ENCODE measurements at places on chromosomes 1 and 21.

DNA sequence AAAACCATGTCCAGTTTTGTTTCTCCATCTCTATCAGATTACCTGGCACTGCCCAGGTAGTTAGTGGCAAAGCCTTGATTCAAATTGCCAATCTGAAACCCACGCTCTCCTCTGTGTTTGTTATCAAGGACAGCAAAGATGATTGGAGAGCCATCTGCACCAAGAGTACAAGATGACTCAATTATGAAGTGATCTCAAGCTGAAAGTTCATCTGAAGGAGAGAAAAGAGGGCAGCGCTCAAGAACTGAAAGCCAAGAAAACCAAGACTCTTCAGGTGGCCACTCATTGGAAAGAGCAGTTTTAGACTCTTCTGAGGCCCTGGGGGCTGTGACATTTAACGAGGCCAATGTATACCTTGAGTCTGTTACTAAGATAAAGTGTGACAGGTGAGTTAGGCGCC, 13.8 kb downstream of the RXRG start:
- DNase-seq = no peak

DNA sequence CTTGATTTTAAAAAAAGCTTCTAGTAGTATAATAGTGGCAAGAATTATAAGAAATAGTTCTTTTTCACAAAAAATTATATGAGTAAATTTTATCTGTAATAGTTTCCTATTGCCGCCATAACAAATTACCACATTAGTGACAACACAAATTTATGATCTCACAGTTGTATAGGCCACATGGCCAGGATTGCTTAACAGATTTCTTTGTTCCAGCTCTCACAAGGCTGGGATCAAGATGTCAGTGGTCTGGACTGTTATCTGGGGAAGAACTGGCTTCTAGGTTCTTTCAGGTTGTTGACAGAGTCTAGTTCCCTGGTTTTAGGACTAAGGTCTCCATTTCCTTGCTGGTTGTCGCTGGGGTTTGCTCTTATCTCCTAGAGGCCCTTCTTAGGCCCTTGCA, 236.4 kb downstream of the USP25 start:
- no peak for DNase-seq

DNA sequence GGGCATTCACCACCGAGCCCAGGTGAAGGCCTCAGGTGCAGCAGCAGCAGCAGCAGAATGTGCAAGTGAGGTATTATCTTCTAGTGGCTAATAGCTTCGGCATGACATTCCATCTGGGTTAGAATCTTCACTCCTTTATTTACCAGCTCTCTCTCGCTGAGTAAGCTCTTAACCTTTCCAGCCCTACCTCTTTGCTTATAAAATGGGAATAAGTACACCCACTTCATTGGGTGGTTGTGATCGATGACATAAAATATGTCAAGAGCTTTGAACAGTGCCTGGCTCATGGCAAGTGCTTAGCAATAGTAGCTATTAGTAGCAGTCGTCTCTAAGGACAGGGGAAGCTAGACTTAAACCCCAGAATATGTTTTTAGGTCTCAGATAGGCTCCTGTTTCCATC, 149.5 kb downstream of the NOS1AP start:
- no peak for DNase-seq

- no peak for DNase-seq
Measured at GRCh38 chr21:32844653-32845436, 73.3 kb upstream of the PAXBP1 start.

DNA sequence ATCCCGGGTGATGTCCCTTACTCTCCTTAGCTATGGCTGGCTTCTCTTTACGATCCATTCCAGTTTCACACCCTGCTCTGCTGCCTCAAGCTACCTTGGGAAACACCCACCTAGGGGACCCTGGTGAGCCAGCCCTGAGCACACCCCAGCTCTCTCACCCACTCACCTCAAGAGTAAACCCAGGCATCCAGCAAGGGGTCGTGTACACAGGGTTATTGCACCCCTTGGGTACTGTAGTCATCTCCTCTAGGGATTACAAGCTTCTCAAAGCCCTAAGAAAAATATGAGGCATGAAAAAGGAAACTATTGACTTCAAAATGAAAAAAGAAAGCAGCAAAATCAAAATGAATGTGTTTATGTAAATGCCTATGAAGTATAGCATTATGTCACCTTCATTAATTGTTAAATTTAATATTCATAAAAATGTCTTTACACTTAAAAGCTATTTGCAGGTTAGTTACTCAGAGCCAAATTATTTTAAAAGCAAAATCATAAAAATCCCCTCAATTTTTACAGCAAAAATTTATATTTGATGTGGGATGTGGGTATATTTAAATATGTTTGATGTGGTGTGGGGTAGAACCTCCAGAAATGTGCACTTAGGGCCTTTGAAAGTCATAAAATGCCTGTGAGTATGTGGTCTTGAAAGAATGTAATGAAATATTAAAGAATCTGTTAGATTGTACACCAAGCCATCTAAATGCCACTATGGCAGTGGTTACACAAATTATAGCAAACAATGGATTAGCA, 190.3 kb downstream of the C1orf94 start:
- DNase-seq = no peak

- DNase-seq = no peak
Measured at GRCh38 chr1:11100149-11100493, 452 bp upstream of the EXOSC10 start.

DNA sequence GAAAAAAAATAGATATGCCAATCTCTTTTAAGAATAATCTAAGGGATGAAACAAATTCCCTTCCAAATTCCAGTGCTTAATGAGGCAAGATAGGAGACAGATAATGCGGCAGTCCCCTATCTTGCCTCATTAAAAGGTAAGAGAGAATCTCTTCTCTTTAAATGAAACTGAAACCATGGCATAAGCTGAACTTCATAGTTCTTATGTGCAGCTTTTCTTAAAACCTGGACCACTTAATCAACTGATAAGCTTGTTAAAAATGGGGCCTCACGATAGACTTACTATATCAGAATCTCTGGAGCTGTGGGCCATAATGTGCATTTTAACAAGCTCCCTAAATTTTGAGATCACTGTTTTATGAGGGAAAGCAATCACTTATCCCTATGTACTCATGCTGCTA, 79.2 kb downstream of the NIBAN1 start:
- peak; percentile 66 for DNase-seq

GRCh38 chr1:28417926-28418637, 48.5 kb downstream of the PHACTR4 start:
- no peak for DNase-seq

- DNase-seq = no peak
Measured at GRCh38 chr21:44331650-44332307, 7.4 kb downstream of the CFAP410 start.

DNA sequence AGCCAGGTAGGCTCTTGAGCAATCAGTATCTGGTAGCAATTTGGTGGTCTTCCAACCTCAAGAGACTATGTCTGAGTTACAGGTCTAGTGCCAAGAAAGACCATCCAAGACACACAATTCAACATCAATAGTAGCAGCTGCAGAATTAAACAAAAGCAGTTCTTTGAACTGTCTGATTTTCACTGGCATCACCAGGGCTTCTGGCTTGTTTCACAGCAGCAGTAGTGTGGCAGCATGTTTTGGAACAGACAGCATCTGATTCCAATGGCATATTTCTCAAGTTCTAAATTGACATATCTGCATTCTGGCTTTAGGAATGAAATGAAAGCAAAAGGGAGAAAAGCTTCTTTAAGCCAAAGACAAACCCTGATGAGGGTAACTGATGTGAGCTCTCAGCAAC, 334.7 kb upstream of the PRMT6 start:
- no peak for DNase-seq

DNA sequence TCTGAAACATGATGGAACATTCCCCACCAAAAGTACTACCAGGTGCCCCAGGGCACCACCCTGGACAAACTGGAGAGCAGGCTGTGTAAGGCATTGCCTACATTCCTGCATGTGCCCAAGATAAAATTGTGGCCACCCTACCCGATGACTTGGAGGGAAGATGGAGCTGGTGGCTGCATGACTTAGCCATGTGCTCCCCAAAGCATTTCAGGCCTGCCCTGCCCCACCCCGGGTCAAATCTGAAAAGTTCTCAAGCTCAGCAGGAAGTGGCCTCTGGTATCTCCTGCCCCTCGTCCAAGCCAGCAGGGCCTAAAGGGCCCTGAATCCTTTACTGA, 8.5 kb downstream of the CD2 start:
- no peak for DNase-seq

DNA sequence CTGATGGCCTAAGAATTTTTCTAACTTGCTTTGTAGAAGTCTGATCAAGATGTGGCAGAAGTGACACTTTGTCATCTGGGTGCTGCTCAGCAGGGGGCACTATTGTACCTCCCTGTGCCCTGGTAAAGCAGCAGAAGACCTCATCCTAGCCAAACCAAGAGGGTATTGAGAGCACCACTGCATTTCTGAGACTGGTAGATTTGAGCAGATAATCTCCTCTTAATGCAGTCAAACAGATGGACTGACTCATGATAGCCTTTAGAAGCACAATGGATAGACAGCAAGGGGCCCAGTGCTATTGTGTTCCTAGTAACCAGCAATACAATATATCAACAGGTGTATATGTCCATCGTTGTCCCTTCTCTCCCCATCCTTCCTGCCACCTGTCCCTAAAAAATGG, 5.7 kb downstream of the TPM3 start:
- peak; percentile 87 for DNase-seq

DNA sequence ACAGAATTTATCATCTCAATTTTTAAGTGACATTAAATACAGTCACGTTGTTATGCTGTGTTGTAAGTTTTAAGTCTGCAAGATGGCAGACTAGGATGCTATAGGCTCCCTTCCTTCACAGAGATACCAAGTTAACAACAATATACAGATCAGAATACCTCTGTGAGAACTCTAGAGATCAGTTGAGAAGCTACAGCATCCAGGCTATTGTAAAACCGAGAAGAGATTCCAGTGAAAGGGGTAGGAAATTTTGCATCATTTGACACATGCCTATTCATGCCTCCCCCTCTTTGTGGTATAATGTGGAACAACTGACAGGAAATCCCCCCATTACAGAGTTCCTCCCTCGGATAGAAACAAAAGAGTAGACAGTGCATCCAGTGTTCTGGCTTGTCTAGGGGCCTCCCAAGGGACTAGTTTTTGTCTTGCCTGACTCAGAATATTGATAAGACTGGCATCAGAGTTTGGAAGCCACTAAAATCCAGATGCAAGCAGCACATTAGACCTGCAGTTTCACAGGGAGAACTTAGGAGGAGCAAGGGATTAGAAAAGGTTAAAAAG, 80.6 kb downstream of the LBR start:
- no peak for DNase-seq

- no peak for DNase-seq
Measured at GRCh38 chr1:81832573-81832972, 31.8 kb downstream of the ADGRL2 start.

DNA sequence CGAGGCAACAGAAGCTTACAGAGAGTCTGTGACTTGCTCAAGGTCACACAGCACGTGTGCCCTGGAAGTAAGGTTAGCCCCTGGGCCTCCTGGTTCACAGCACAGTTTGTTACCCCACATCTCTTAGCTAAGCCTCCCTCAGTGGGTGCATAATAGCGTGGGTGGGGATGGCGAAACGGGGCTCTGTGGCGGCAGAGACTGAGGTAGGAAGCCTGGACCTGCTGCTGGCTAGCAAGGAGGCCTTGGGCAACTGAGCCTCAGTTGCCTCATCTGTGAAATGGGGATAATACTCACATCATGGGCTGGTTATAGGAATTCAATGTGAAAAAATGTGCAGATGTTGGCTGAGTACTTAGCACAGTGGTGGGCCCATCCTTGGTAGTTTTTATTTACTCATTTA, 596 bp downstream of the PADI4 start:
- DNase-seq = no peak

GRCh38 chr1:116185161-116185701, 74.0 kb downstream of the MAB21L3 start:
- no peak for DNase-seq

- no peak for DNase-seq
Measured at GRCh38 chr1:111924786-111925185, 64.7 kb downstream of the KCND3 start.

DNA sequence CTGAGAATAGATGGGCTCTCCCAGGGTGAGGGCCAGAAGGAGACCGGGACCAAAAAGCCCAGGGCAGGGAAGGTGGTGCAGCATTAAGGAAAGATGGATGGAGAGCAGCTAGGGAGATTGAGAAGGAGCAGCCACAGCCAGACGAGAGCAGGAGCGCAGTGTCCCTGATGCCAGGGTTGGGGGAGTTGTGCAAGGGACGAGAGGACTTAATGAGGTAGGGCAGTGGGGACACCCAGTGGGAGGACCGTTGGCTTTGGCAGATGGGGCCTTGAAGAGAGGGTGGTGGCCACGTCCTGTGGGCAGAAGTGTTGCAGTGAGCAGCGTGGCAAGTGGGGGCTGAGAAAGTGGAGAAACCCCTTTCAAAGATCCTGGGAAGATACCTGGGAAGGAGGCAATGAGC, 38.0 kb upstream of the KDM4A start:
- no peak for DNase-seq

- peak; percentile 37 for DNase-seq
Measured at GRCh38 chr1:53278298-53278725, 40.0 kb upstream of the MAGOH start.

DNA sequence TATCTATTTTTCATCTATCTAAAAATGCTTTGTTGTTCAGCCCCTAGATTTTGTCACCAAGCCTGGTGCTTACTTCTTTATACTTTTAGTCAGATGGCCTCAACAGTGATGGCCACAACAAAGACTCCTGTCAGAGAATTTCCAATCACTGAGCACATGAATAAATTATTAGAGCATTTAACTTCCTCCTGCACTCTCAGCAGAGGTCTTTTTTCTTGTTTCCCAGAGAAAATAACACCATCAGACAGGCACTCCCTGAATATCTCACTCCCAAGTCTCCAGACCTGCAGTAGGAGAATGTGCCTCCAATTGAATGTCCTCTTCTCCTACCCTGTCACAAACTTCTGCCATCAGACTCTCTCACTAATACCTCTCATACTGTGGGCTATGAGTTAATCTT, 616.0 kb upstream of the NR5A2 start:
- no peak for DNase-seq

- peak; percentile 58 for DNase-seq
Measured at GRCh38 chr1:236465959-236466303, 57.9 kb upstream of the LGALS8 start.

- no peak for DNase-seq
Measured at GRCh38 chr1:235131961-235132360, 3.3 kb upstream of the TOMM20 start.

GRCh38 chr1:200034761-200035396, 7.4 kb downstream of the NR5A2 start:
- DNase-seq = no peak

- peak; percentile 27 for DNase-seq
Measured at GRCh38 chr1:198657550-198658064, 18.8 kb downstream of the PTPRC start.

DNA sequence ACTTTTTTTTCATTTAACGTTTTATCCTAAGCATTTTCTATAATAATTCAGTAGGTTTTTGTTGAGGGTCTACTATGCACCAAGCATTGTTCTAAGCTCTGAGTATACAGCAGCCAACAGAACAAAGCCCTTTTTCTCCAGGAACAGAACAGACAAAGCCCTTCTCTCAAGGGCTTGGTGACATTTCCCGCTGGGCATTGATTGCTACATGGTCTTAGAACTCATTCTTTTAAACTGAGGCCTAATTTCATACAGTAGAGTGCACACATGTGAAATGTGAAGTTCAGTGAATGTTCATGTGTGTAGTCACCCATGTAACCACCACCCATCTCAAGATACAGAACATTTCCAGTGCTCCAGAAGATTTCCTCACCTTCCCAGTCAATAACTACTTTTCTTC, 15.2 kb upstream of the PDIK1L start:
- DNase-seq = no peak

- DNase-seq = no peak
Measured at GRCh38 chr1:219324171-219324570, 150.5 kb downstream of the LYPLAL1 start.

- DNase-seq = no peak
Measured at GRCh38 chr1:72177711-72178110, 104.6 kb downstream of the NEGR1 start.

GRCh38 chr1:85582687-85583591, 2.4 kb downstream of the CCN1 start:
- DNase-seq = no peak
